Central memory CD8-positive, alpha-beta T cell (primary cell): ENCODE measurements at places on chromosomes 5 and 9.
A peak's percentile ranks its signal among the peaks of the same experiment; 100 is the strongest.

GRCh38 chr5:55604611-55605067, 69.9 kb upstream of the PLPP1 start:
- no peak for DNase-seq

- DNase-seq, result no peak
Measured at GRCh38 chr9:34446468-34446891, 11.9 kb downstream of the FAM219A start.

- DNase-seq, result peak; percentile 41
Measured at GRCh38 chr9:36407122-36407723, 7.2 kb upstream of the RNF38 start.

DNA sequence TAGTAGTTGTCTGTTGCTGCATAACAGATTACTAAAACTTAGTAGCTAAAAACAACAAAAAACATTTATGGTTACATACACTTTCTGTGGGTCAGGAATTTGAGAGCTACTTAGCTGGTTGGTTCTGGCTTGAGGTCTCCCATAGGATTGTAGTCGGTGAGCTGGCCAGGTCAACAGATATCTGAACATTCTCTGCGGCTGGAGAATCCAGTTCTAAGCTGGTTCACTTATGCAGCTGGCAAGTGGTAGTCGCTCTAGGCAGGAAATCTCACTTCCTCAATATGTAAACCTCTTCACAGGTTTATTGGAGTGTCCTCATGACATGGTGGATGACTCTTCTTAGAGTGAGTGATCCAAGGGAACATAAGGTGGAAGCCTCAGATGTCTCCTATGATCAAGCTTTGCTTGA, 65.7 kb upstream of the TNFAIP8 start:
- DNase-seq, result no peak

- DNase-seq, result no peak
Measured at GRCh38 chr5:10666531-10667299, 94.3 kb downstream of the DAP start.

DNA sequence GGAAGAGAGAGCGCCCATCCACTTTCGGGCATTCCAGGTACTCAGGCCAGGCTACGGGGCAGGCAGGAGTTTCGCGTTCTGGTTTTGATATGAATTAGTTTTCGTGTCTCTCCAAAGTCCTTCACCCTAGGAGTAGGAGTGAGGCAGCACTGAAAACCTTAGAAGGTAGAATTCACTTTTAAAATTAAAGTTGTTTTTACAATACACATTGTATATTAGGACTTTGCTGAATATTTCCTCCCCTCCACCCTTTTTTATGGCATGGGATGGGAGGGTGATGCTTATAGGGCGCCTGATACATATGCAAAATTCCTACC, 747 bp downstream of the ITGA1 start:
- no peak for DNase-seq

- no peak for DNase-seq
Measured at GRCh38 chr9:106875529-106875928, 12.6 kb downstream of the ZNF462 start.

- DNase-seq, result no peak
Measured at GRCh38 chr9:121679901-121680635, 28.6 kb downstream of the DAB2IP start.

- DNase-seq, result no peak
Measured at GRCh38 chr9:81570083-81570482, 119.3 kb downstream of the TLE1 start.

DNA sequence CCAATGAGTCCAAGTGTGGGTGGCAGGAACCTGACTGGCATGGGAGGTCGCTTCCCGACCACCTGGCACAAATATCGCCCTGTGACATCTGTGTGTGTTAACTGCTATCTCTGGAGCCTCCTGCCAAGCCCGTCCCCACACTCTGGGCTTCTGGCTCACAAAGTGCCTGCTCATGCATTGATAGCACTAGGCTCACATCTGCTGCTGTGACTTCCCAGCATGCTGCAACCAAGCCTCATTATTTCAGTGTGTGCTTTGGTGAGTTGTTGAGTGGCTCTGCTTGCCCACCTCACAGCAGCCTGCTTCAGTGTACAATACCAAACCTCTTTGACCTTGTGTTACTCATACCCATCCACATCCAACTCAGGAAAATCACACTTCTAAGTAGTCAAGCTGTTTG, 139.8 kb downstream of the APBA1 start:
- DNase-seq, result no peak

GRCh38 chr5:8471581-8471980, 602.6 kb downstream of the MTRR start:
- no peak for DNase-seq

DNA sequence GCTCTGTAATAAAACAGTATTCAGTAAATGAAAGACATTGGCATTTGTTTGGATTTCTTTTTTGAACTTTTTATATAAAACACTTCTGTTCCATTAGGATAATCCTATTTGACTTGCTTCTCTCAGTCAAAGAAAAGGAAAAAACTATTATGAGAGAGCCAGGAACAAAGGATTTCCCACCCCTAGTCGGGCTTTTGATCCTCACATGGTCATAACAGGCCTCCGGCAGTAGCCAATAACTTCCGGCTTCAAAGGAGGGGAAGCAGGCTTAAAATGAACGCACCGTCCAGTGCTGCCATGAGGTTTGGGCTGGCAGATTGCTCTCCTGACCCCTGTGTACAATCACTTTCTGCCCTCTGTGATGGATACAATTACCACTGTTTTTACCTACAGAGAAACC, 209.3 kb downstream of the ZNF608 start:
- DNase-seq, result no peak

DNA sequence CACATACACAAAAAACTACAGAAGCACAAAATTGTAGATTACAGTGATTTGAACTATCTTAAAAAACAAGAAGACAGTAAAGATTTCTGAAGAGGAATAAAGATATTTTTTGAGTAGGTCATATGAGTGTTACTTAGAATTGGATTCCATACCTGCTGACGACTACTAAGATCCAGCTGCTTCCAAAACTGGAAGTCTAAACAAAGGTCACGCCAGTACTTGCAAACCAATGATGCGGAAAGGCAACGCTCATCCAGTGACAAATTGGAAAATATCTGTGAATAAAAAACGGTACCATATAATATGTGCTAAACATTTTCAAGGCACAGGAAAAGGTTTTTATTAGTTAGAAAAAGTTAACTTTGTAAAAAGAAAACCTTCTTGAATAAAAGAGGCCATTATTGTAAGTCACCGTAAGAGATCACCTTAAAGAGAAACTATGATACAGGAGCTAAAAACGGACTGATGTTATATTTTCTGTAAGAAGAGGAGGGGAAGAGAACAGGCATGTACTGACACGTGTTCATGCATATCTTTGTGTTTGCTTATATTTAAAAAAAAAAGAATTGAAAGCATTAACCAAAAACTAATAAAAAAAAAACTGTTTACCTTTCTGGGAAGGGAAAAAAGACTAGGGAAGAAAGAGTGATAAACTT, 14.1 kb downstream of the FBXL17 start:
- no peak for DNase-seq

GRCh38 chr5:80707645-80708044, 52.9 kb upstream of the DHFR start:
- DNase-seq, result no peak

GRCh38 chr9:92807757-92808725, 43.4 kb upstream of the BICD2 start:
- DNase-seq, result no peak

- no peak for DNase-seq
Measured at GRCh38 chr5:603081-603998, 8.8 kb upstream of the CEP72 start.

DNA sequence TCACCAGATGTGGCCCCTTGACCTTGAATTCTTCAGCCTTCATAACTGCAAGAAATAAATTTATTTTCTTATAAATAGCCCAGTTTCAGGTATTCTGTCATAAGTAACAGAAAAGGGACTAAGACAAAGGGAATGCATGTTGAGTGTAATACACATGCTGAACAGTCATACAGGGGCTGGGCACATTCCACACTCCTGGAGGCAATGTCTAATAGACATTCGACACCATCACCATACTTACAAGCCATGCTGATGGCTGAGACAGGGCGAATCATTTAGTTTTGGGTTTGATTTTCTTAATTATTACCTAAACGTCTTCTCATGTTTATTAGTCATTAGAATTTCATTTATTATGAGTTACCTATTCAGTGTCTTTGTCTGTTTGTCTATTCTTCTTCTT, 68.5 kb downstream of the TENT4A start:
- no peak for DNase-seq

DNA sequence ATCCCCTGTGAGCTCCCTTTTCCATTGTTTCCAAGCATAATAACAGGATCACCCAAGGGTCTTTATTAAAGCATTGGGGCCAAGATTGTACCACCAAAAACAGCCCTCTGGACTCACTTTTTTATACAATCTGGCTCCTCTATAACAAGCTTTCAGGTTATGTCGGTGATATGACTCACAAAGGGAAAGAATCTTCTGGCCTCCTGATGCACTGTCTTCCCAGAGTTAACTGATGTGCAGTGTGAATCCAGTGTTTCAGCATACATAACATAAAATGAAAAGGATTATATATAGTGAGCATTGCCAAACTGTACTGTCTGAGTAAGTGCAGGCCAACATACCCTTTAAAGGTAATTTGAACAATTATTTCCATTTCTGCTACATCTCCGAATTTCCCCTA, 33.9 kb upstream of the MAN2A1 start:
- no peak for DNase-seq

DNA sequence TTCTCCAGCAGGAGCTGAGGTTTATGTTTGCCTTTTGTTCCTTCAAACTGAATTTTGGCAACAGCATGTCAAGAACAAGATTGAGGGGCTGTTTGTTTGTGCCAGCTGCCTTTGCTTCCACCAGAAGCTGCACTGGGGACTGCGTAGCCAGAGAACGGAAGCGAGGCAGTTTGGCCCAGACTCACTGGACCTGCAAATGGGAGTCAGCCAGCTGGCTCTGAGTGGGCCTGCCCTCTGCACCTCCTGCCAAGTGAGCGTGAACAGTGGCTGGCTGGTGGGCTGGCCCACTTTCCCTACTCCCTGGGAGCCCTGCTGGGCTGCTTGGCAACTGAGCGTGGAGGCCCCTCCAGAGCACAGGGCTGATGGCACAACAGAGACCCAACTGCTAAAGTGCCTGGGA, 111.6 kb downstream of the GALNT10 start:
- no peak for DNase-seq

DNA sequence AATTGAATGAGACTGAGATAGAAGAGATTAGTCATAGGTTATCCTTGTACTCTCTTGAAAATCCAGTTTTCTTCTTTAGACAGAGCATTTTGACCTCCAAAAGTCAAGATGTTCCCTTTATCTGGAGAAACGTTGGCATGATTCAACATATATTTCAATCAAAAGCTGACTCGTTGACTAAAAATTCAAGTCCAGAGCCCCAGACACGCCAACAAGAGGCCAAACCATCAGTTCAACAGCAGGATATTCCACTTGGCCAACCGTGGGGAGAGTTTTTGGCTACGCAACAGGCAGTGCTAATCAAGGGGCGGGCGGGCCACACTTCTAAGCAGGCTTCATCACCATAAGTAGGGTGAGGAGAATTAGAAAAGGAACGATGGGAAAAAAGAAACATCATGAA, 119.1 kb downstream of the SLIT3 start:
- no peak for DNase-seq

GRCh38 chr5:74630453-74631066, 10.0 kb downstream of the ENC1 start:
- DNase-seq, result peak; percentile 63

DNA sequence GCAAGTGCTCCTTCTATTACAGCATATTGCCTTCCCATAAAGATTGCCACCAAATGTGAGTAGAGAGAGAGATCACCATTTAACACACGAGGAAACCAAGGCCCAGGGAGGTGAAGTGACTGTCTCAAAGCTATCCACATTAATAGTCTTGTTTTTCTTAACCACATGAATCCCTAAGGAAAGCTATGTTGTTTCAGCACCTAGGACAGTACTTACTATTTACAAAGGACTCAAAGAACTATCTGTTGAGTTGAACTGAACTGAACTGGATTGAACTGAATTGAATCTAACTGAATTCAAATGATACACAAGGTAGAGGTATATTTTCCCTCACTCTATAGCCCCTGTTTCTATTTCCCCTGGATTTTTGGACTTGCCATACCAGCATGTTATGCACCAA, 430.4 kb downstream of the CAAP1 start:
- DNase-seq, result no peak

DNA sequence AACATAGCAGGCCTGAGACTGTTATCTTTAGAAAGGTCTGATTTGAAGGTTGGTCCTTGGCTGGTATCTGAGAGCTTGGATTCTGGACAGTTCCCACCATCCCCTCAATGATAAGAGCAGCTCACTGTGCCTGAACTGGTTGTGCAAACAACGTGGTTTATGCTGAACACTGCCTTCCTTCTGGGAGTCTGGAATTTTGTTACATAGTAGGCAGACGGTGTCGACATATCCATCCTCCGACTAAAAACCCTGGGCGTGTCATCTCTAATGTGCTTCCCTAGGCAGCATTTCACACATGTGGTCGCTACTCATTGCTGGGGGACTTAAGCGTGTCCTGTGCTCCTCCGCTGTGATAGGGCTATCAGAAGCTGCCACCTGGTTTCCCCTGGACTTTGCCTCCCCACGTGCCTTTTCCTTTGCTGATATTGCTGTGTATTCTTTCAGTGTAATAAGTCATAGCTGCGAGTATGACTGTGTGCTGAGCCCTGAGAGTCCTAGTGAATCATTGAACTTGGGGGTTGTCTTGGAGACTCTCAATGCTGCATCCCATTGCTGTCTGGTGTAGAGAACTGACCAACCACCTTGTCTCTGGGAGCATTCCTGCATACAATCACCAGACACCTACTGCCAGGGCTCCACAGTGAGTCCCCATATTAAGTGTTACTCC, 119.1 kb upstream of the TBC1D2 start:
- DNase-seq, result no peak

GRCh38 chr9:21904371-21904770, 89.8 kb downstream of the CDKN2A start:
- no peak for DNase-seq

GRCh38 chr5:168401880-168402279, 84.4 kb upstream of the RARS1 start:
- no peak for DNase-seq

DNA sequence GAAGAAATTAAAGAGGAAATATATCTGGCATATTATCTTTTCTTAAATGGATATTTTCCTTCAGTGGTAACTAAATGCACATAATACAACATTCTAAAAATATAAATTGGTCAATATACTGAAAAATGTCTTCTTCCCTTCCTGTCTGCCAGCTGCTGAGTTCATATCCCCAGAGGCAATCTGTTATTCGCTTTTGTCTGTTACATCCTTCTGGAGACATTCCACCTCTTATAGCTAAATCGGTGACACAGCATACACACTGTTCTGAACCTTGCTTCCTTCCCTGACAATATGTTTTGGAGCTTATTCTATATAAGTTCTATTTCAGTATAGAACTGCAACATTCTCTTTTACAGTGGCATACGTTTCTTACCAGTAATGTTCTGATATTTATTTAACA, 147.8 kb downstream of the TENT4A start:
- DNase-seq, result no peak

DNA sequence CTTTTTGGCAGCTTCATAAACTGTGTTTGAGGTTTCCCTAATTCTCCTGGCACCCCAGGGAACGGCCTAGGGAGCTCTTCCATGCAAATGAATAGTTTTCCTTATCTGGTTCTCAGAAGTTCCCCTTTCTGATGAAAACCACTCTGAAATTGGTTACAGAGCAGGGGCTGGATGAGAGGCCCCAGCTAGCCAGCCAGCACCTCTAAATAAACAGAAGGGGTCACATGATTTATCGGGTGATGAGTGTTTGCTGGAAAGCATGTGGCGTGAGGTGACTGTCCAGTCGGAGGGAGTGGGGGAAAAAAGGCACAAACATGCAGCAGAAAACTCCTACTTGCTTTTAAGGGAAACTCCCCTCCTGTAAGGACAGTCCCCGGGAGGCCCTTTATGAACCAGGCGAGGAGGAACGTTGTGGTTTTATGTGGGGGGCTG, 261.2 kb upstream of the ANKRD55 start:
- no peak for DNase-seq

GRCh38 chr9:104232781-104233341, 138.8 kb downstream of the SMC2 start:
- DNase-seq, result no peak
